ENCODE measurements at places on chromosomes 4 and X. TPM values are rescaled to one million over a fixed set of nuclear protein-coding genes. Genes with fewer than 3 reads are reported as not detected.

- no peak for DNase-seq
These were observed 307.7 kb upstream of the ARSJ start for GRCh38 chr4:114287079-114287696.

DNA sequence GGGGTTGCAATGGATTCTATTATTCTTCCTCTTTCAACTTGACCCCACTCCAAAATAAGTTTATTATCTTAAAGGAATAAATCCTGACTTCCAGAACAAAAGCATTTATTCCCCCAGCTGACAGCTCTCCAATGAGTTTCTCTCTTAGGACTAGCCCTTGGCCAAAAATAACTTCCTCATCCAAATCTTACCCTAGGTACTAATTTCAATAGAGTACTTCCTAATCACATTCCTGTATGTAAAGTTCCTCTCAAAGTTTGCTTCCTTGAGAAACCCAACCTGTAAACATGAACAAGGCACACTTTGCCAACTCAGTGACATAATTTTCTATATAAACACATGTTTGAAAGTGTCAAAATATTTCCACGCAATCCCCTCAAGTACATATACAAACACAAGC, 671.2 kb upstream of the GALNTL6 start:
- no peak for DNase-seq

GRCh38 chr4:38531141-38531727, 132.8 kb upstream of the KLF3 start:
- no peak for DNase-seq

- no peak for DNase-seq
These were observed 18.5 kb downstream of the ADRA2C start for GRCh38 chr4:3784454-3785291.

DNA sequence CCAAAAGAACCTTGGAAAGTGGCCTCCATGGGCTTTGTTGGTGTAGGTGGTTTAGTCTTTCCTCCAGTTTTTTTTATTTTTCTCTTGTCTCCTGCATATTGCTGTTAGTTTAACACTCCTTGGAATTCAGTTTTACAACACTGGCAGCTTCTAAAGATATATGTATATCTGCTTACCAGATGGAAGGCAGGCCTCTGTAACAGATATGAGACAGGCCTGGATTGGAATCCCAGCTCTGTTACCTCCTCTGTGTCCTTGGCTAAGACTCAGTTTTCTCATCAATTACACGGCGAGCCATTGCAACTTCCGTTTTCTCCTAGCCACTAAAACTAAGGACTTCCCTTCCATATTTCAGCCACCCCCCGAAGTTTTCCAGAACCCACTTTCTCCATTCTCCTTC, 133.4 kb upstream of the SMAD1 start:
- DNase-seq: no peak

DNA sequence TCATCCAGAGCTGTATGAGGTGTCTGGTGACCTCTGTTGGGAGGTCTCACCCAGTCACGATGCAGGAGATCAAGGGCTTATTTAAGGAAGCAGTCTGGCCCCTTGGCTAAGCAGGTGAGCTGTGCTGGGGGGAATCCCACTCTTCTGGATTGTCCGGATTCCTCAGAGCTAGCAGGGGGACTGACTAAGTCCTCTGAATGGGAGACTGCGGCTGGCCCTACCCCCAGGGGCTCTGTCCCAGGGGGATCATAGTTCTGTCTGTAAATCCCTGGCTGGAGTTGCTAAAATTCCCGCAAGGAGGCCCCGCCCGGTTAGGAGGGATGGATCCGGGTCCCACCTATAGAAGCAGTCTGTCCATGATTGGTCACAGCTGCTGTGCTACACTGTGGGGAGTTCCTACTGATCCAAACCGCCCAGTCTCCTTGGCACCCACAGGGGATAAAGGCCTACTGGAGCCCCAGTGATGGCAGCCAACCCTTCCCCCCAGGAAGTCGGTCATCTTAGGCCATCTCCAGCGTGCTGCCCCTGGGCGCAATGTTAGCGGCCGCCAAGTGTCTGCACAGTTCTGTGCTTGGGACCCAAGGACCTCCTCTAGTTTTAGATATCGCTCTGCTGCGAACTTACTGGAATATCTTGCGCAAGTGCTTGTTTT, 118.2 kb upstream of the KLF8 start:
- no peak for DNase-seq

- DNase-seq: no peak
These were observed 19.0 kb downstream of the SMS start for GRCh38 chrX:21959362-21960051.

DNA sequence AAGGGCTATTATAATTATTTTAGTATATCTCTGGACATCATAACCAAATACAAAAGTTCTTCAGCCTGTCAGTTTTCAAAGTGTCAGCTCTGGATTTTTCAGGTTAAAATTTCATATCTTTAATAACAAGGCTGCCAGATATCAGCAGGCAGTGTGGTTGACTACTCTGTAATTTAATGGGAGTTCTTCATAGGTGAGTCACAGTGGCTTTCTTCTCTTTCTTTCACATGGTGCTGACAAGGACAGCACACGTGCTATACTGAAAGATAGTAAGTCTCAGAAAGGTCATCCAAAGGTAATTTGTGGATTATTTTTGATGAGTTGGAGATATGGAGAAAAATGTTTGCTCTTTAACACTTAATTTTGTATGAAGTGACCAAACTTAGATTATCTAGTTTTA, 43.2 kb downstream of the GALNT7 start:
- DNase-seq: no peak

GRCh38 chrX:332496-332860, 13.9 kb upstream of the GTPBP6 start:
- peak; percentile 21 for DNase-seq

- peak; percentile 70 for DNase-seq
These were observed 250 bp downstream of the USP9X start for GRCh38 chrX:41085512-41085877.

- DNase-seq: no peak
These were observed 13.6 kb downstream of the ABCG2 start for GRCh38 chr4:88144866-88145300.

- no peak for DNase-seq
These were observed 1314.0 kb downstream of the PCDH19 start for GRCh38 chrX:99095965-99096635.

GRCh38 chr4:97152149-97152548, 991.1 kb downstream of the STPG2 start:
- no peak for DNase-seq

GRCh38 chr4:176444741-176445140, 125.0 kb downstream of the SPCS3 start:
- DNase-seq: no peak

- no peak for DNase-seq
These were observed 77.2 kb upstream of the SPIN4 start for GRCh38 chrX:63428348-63428747.

DNA sequence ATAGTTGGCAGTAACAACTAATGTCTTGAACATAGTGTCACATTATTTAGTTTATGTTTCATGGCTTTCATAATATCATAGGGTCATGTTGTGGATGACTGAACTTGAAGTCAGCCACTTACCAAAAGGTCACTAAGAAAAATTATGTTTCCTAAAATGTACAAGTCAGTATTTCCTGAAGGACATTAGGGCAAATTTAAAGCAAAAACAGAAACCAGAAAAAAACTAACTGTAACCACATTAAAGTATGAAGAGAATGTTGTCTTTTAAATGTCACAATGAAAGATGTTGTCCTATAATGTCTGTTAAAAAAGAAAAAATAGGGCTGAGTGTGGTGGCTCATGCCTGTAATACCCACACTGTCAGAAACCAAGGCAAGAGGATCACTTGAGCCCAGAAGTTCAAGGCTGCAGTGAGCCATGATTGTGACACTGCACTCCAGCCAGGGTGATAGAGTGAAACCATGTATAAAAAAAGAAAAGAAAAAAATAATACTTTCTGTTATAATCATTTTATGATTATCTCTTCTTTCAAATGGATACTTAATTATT, 55.8 kb downstream of the HHIP start:
- no peak for DNase-seq

DNA sequence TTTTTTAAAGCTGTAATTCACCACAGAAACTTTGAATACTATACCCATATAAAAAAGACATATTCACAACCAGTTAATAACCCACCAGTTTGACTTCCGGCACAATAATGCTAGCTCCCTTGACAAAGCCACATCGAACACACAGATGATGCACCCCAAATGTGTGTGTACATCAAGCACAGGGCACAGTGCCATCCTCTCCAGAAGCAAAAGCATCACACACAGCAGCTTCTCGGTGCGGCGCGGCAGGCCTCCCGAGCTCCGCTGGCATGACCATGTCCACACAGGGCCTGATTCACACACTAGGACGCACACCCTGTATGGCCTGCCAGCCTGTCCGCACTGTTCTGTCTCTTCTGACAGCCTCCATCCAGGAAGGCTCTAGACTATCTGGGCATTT, 88.0 kb downstream of the LEF1 start:
- DNase-seq: no peak

- DNase-seq: no peak
These were observed 55.0 kb upstream of the PAK3 start for GRCh38 chrX:111041018-111041462.

- DNase-seq: no peak
These were observed 1712.5 kb downstream of the C4orf33 start for GRCh38 chr4:130808492-130808891.

- DNase-seq: no peak
These were observed 1477.0 kb downstream of the PCDH7 start for GRCh38 chr4:32196950-32197688.

DNA sequence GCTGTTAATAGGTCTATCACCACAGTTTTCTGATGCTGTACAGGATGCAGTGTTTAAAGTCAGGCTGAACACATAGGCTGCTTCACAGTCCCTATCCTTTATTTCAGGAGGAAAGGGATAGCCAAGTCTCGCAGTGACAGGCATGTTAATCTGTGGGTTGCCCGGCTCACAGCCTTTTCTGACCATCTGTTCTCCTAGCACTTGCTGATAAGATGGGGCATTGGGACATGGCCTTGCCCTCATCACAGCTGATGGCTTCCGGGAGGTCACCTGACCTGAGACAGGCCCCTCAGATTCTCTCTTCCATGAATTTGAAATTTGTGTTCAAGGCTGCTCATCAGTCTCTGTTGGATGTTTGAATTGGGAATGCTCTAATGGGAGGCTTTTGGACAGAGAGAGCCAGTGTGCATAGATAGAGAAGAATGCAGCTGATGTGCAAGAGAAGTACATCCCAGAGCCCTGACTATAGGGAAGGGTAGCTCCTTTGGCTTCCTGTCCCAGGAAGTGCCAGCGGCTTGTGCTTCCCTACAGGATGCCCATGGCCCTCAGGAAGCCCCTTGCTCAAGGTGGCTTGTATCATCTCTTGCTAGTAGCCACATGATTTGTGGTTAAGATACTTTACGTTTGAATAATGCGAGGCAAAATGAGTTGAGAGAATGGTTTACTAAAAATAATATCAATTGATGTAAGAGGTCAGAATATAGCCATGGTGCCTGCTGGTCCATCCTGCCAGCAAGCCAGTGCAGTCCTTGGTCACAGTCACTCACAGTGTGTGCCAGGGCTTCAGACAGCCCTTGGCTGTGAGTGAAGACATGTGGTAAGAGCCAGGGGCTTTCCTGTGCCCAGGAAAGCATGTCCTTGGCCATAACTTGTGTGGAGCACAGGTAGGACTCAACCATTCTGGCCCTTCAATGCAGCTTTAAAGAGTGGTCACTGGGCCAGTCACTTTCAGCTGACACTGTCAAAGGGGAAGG, 88.6 kb downstream of the TSPAN7 start:
- peak; percentile 32 for DNase-seq

- DNase-seq: no peak
These were observed 11.0 kb upstream of the FGF5 start for GRCh38 chr4:80255329-80256095.

DNA sequence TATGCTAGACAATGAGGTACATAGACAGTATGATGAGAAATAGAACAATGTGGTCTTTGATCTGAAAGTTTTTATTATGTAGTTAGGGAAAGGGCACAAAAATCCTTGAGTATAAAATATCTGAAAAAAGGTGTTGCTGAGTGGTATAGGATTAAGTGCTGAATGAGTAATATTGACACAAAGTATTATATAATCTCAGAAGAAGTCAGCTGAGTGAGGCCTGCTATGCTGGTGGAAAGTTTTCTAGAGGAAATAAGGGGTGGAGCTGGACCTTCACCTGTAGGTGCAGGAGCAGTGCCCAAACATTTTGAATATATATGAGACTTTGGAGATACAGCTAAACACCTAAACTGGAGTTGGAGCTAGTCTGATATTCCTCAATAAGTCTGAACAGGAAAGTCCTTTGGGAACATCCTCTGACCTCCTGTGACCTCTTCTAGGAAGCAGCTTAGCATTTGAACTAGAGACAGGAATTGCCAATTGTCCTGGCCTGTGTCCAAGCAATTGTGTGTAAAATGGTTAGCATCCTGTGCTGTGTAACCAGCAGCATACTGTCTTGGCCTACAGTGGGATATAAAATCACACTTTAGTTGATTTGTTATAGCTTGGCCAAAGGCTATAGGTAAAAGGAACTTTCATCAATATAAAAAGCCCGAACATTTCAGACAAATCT, 285.3 kb downstream of the ANKRD50 start:
- DNase-seq: no peak

GRCh38 chrX:135408794-135409193, 12.9 kb upstream of the SMIM10L2A start:
- no peak for DNase-seq

- peak; percentile 38 for DNase-seq
These were observed 137.5 kb downstream of the AMMECR1 start for GRCh38 chrX:110180176-110180927.

- no peak for DNase-seq
These were observed 48.0 kb upstream of the MAP3K15 start for GRCh38 chrX:19563327-19563726.

DNA sequence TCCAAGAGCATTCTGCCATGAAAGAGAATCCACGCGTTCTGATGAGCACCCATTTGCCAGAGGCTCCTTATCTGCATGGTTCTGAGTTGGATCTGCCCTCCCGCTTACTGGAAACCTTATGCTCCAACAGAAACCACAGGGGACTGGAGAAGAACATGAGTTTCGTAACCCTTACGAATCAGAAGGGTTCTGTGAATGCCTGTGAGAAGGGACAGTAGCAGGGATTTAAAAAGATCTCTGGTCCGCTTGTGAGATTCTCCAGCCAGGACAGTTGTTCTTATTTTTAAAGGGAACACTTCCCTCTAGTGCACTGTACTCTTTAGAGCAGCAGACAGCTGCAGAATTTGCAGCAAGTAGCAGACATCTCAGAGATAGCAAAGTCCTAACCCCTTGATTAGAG, 22.5 kb upstream of the CENPU start:
- DNase-seq: no peak

- DNase-seq: no peak
These were observed 182.0 kb downstream of the MGST2 start for GRCh38 chr4:139847602-139848001.

DNA sequence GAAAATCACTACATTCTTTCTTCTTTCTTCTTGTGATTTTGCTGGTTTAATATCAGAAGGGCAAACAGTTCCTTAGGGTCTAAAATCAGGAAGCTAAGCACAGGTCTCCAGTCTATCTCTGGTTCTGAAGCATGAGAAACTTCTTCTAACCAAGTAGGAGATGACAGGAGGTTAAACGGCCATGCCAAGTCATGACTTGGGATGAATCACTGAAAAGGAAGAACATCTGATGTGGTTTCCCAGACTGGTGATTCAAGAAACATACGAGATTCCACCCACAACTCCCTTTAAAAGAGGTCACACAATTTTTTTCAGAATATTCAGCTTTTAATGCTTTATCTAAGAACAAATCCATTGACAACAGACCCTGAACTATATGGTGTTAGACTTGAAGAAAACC, 684.0 kb upstream of the PRKX start:
- no peak for DNase-seq

GRCh38 chr4:8344377-8344776, 74.8 kb downstream of the HTRA3 start:
- no peak for DNase-seq

The CTSO gene
- total RNA-seq: 6.2 TPM

The SLC2A9 gene
- total RNA-seq: 7.1 TPM

The MAGEA11 gene
- total RNA-seq: not detected

The ARAP2 gene
- total RNA-seq: 2.7 TPM
